NCI-H526 (cell line): ENCODE measurements at places on chromosomes 1 and 21.

- DNase-seq = no peak
Measured at GRCh38 chr1:65360648-65361047, 51.3 kb downstream of the DNAJC6 start.

DNA sequence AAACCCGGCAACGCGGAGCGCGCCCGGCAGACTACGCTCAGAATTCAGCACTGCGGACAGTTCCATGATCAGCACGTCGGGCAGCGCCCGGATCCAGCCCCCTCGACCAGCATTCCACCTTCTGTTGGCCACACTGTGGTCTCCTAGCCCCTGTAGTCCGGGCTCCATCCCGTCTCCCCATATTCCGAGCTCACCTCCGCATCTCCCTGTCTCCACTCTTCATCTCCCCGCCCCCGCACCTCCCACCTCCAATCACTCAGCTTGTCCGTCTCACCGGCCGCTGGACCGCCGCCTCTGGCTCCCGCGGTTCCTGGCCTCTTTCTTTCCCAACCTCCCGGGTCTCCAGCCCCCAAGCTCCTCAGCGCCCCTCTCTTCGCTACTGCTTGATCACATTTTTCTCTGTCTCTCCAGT lies 500 bp downstream of the EPHA10 start:
- DNase-seq = peak; percentile 83

DNA sequence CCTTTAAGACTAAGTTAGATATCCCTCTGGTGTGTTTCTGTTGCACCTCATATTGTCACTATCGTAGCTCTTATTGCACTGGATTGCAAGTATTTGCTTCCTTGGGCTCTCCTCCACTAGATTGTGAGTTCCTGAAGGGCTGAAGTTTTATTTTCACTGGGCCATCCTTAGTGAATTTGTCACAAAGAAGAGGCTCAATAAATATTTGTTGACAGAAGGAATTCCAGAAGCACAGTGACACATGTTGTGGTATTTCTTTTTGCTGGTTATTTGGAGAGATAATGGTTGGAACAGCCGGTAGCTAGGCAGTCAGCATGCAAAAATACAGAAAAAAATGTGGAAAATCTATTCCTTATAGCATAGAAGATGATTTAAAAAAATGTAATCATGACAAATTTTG lies 129.9 kb upstream of the ZRANB2 start:
- no peak for DNase-seq

GRCh38 chr21:29627905-29628304 lies 311.9 kb downstream of the GRIK1 start:
- no peak for DNase-seq

DNA sequence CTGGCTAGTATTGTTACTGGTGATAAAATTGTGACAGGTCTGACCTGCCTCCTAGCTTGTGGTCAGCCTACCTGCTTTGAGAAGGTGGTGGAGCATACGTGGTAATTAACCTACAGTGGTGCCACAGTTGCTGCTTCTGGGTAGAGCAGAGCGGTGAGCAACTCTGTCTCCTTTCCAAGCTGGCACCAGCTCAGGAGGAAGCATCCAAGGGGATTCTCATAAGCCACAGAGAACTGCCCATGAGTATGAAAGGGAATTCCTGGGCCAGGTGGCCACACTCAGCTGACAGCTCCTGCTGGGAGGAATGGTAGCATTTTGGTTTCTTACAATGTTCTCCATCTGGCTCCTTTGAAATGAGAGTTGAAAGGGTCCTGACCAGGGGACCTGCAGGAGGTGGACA lies 39.4 kb downstream of the ATP2B4 start:
- DNase-seq = no peak

DNA sequence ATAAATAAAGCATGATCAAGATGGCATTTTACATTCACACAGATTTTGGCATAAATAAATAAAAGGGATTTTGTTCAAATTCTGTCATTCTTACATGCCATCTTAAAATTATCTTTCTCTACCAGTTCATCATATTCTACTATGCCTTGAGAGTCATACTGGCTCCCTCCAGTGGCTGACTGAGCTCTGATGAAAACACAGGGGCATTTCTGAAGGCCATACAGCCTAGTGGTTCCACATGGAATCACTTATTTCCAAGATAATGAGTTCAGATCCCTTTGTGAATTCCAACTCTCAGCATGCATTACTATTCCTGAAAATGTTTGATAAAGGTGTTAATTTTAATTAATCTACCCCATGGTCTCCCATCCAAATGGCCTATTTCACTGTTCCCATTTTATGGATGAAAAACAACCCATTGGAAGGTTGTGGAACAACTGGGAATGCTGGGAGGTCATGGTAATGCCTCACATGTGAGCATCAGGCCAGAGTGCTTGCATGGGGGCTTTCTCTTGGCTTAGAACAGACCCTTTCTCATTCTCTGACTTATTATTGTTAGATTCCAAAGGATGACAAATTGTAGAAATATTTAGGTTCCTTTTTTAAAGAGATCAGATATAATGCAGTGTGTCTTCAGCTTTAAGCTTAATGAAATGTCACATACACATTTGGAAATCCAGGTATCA lies 622.4 kb upstream of the PKN2 start:
- peak; percentile 37 for DNase-seq

DNA sequence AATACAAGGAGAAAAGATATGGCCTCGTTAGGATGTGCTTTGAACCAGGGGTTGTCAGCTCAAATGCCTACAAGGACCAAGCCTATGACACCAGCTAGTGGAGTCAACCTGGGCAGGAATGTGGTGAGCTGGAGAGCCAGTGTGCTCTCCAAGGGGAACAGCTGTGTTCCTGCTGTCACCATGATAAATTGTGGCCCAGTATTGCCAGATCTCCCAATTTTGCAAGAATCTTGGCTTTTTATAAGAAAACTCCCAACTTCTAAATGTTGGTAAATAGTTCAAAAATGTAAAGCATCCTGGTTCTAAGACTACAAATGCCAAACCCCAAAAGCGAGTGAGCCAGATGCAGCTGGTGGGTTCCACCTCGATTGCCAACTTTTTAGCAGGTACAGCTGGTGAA lies 391.1 kb downstream of the PLPP3 start:
- DNase-seq = no peak

DNA sequence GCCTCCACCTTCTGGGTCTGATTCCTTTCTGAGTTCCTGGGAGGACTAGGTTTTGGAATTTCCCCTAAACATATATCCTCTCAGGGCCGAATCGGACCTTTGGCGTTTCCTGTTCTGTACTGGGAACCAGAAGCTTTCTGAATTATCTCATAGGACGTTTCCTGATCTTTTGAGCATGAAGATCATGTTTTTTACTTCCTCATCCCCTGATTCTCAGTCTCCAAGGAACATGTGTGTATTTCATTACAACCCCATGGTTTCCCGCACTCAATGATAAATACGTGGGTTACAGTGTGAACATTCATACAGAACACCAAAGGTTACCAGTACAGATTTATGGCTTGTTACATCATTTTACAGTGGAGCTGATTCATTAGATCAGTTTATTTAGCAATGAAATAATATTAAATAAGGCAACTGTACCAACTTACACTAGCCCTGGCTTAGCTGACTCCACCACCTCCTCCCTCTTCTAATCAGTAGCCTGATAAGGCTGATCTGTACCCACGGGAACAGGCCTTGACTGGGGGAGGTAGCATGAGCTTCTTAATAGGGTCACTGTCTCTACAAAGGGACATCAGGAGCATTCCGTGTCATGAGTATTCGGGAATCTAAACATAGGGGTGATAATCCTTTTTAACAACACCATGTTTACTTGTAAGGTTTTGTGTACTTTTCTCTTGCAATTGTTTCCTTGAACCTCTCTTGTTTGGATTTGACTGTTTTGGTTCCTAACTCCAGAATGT lies 57.8 kb upstream of the ERRFI1 start:
- DNase-seq = no peak

DNA sequence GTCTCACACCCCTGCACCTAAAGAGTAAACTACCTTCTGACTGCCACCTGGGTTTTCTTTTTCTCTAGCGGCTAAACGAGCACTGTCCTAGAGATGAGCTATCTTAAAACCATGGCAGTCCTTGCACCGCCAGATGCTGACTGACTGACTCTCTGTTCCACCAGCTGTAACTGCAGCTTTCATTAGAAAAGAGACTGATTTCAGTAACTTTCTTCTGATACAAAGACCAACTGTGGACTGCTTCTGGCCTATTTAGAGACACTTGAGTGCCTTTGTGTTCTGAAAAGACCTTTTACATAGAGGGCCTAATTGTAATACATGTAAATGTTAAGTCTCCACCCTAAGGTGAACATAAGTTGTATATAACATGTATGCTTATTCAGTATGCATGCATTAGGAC lies 152.5 kb downstream of the DISC1 start:
- no peak for DNase-seq

DNA sequence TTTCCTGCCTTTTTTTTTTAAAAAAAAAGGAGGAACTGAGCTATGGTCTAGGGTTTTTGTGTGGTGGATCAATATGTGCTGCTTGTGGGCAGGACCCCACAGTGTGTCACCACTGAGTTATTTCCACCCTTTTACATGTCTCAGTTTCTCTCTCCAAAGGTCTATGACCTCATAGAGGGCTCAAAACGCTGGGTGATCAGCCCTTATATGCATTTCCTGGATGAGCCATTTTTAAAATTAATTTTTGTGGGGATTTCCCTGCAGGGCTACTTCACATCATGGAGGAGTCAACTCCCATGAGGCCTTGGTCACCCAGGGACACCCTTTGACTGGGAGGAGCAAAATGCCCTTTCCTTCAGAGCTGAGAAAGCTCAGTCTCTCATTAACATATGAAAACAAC lies 20.7 kb upstream of the HAO2 start:
- DNase-seq = peak; percentile 46

- DNase-seq = peak; percentile 66
Measured at GRCh38 chr1:113452921-113453770, 62.8 kb downstream of the MAGI3 start.

GRCh38 chr1:154857441-154858215 lies 12.5 kb downstream of the KCNN3 start:
- peak; percentile 75 for DNase-seq

DNA sequence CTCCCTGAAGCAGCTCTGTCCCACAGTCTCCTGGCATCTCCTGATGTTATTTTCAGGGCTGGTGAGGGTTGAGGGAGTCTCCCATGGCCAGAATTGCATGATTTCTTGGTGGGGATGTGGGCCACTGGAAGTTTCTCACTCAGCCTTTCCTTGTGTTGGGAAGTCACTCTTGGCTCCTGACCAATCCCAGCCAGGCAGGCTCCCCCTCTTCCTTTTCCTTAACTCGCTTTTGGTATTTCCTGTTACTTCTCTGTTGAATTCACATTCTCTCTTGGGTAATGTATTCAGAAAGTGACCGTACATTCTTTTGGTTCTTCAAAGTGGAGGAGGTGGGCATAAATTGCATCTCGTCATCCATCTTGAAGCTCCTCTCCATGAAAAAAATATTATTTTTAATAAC lies 135.7 kb downstream of the PCBP3 start:
- DNase-seq = no peak

DNA sequence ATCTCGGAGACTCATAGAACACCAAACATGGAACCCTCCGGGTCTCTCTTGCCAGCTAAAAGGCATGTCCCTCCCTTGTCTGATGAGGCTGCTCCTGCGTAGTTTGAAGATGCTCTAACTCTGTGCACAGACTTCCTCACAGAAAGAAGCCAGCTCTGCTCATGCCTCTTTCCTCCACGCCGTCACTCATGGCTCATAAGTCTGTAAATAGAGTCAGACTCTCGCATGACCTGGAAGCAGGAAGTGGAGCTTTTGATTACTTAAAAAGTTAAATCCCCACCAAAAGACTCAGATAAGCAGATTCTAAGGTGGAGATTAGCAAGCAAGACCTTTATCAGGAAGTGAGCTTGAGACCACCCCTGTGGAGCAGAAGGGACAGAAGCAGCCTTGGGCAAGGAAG lies 171.6 kb downstream of the TRIM33 start:
- no peak for DNase-seq

GRCh38 chr1:112676543-112676942 lies 2.1 kb downstream of the MOV10 start:
- no peak for DNase-seq

DNA sequence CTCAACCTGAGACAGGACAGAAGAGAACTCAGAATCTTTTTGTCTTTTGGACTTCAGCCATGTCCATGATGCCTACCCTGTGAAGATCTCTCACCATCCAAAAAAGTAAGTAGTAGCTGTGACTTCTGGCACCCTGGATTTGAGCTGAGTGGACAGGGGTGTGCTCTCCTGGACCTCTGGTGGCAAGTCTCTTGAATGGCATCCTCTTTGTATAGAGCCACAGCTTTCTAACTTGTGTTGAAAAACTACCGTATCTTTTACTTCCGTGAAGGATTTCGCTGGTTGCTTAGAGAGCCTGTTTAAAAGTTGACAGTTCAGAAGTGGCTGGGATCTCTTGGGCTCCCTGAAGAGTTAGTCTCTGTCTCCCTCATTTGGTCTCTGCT lies 1.8 kb downstream of the MFN2 start:
- DNase-seq = no peak

DNA sequence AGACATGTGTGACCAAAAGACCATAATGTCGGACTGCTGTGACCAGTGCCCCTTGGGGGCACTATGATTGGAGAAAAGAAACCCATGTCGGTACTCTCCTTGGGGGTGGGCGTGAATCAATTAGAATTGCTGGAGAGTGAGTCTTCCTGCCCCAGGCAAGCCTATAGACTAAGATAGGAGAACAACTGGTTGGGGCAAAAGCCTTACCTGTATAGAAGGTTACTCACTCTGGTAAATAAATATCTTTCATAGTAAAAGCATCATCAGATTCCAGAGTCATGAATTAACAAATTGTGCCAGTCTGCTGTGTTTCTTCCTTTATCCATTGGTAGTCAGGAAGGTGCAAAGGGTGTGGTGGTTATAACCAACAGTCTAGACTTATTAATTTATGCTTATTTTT lies 2.9 kb upstream of the PTGFRN start:
- no peak for DNase-seq
